ENCODE measurements at places on chromosomes 3 and 15. TPM values are rescaled to one million over a fixed set of nuclear protein-coding genes. Genes with fewer than 3 reads are reported as not detected.

Gene FRMD5
- 2.6 TPM for total RNA-seq

Gene DZIP1L
- total RNA-seq: 7.9 TPM

Gene SPINT1
- 1.2 TPM for total RNA-seq

Gene ALPK3
- total RNA-seq: 0.31 TPM

Gene CP
- 7.0 TPM for total RNA-seq

Gene GLCE
- total RNA-seq: 20.0 TPM
